Psoas muscle (tissue), 8 donors: ENCODE measurements at places on chromosomes 6 and 20. TPM values are rescaled to one million over a fixed set of nuclear protein-coding genes. Genes with fewer than 3 reads are reported as not detected.

MYCT1 gene
- polyA plus RNA-seq: 7.3 TPM

MAK gene
- 0.03 TPM for polyA plus RNA-seq

ATP6V1G2 gene
- polyA plus RNA-seq: 0.95 TPM

ILRUN gene
- 89.4 TPM for polyA plus RNA-seq

LY6G6F gene
- polyA plus RNA-seq: not detected

SIRPB1 gene
- 0.03 TPM for polyA plus RNA-seq

CST7 gene
- 0.13 TPM for polyA plus RNA-seq

C6orf141 gene
- polyA plus RNA-seq: 0.29 TPM

TSBP1 gene
- not detected for polyA plus RNA-seq

PLN gene
- polyA plus RNA-seq: 72.7 TPM

IL17F gene
- not detected for polyA plus RNA-seq

PLTP gene
- 13.1 TPM for polyA plus RNA-seq

SLPI gene
- polyA plus RNA-seq: 251 TPM

TRIM15 gene
- polyA plus RNA-seq: not detected
